Endodermal cell (in vitro differentiated cells): ENCODE measurements at places on chromosomes 11 and 22.

- no peak for DNase-seq
These were observed 50.5 kb downstream of the LRP5 start for GRCh38 chr11:68362801-68363379.

GRCh38 chr22:20566420-20567260, 59.2 kb downstream of the MED15 start:
- DNase-seq, result no peak

DNA sequence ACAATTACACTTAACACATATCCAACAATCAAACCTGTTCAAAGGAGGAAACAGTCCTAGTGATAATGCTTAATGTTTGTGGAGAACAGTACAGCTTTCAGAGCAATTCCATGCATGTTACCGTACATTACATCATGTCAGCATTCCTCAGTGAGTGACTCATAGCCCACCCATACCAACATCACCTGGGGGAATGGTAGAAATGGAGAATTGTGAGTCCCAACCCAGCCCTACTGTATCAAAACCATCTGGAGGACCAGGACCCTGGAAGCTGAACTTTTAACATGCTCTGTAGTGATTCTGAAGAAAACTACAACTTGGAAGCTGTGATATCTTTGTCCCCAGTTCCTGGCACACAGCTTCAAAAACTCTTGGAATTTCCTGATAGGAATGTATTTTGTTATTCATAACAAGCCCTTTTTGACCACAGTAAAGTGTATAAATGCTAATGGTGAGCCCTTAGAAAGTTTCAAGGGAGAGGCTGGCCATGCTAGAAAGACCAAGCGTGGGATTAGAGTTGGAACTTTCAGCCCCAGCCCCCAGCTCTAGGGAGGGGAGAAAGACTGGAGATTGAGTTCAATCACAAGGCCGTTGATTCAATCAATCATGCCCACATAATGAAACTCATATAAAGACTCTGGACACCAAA, 301.1 kb downstream of the BUD13 start:
- DNase-seq, result no peak

GRCh38 chr11:1271002-1271401, 38.4 kb downstream of the TOLLIP start:
- DNase-seq, result peak; percentile 72

GRCh38 chr11:42923651-42924050, 388.1 kb upstream of the API5 start:
- DNase-seq, result no peak

DNA sequence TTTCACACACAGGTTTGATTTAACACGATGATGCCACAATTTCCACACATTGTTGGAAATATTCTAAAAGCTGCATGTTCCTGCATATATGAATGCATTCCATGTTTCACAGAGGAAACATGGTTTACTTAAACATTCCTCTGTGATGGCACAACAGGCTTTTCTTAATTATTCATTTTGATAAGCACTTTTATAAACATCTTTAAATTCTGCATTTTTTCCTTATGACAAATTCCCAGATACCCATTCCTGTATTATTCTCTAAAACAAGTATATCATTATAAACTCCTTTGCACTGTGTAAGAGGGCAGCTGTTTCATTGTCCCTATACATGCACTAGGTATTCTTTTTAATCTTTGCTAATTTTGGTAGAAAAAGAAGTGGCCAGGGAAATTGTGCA, 532.3 kb downstream of the SOX6 start:
- no peak for DNase-seq

DNA sequence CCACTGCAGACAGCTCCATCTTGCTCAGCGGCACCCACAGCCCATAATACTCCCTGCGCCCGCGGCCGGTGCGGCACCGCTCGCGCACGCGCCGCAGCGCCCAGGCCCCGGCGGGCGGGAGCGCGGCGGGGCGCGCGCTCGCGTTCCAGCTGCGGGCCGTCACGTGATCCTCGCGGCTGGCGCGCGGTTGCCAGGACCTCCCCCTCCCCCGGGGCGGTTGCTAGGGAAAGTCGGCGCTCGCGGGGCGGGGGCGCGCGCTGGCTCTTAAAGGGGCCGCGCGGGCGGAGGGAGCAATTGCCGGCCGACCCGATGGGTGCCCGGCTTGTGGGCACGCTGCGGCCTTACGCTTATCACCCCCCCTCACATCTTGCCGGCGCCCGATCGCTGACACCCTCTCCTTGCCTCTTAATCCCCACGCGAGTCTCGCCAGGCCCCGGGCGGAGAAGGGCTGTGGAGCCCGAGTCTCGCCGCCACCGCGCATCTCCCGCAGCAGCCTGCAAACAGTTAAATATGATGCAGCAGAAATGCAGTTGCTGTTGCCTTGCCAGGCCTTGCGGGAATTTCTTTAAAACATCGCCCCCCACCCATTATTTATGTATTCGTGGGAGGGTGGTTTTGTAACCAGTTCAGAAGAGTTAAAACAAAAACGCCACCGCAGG, at the start of gene CBX6:
Gene CBX6, minus strand, starts transcription at position 45 of the 659 bp plus-strand sequence. Its CDS starts 26 bp downstream, at position 19.
- DNase-seq, result peak; percentile 98

DNA sequence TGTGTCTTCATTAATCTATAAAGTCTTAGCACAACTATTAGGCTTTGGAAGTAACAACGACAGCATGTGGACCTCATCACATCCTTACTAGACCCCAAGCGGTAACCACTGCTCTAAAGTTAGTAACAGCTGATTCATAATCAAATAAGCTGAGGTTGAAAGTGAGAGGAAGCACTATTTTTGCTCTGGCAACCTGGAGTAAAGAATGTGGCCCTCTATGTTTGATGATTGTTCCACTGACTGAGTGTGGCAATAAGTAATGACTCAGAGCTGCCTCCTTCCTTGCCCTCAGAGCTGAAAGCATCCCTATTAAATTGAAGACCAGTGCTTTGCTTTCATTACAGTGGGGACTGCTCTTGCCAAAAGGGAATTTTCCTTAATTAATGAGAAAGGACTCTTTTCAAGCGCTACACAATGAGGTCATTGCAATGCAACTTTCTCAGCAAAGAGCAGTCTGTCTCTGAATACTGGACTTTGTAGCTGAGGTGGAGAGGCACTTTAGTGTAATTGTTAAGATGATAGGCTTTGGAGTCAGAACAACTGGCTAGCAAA, 906.1 kb upstream of the RAG2 start:
- peak; percentile 37 for DNase-seq

- no peak for DNase-seq
These were observed 295.2 kb downstream of the GRM5 start for GRCh38 chr11:88770475-88771079.
